ENCODE measurements at places on chromosomes 5 and 9. TPM values are rescaled to one million over a fixed set of nuclear protein-coding genes. Genes with fewer than 3 reads are reported as not detected.

Gene OBP2B
- not detected for total RNA-seq

Gene SLCO4C1
- 0.45 TPM for total RNA-seq

Gene HBEGF
- total RNA-seq, result 5.4 TPM

- ATAC-seq, result no peak
Measured at GRCh38 chr9:120694559-120694958, 19.7 kb downstream of the MEGF9 start.

DNA sequence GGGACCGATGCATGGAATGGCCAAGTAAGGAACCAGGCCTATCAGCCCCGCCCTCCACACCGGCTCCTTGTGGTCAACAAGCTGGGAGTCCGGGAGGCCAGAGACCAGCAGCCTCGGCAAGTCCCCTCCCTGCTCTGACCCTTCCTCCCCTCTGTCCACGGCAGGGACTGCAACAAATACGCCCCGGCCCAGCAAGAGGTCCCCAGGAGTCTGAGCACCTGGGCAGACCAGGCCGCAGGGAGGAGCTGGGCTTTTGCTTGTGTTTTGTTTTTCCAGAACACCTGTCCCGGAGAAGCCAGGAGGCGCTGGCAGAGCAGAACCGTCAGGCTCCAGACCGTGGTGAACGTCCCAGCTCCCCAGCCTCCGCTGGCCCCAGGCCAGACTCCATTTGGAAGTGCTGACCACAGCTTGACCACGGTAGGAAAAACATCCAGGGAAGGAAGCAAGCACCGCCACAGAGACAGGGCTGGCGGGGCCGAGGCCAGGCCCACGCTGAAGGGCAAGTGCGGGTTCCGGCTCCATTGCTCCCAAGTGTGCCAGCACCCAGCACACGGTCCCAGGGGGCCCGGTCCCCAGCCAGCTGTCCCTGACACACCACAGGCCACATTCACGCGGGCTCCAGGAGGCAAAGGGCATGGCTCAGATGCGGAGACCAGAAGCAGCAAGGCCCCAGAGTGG, 56.7 kb downstream of the VAV2 start:
- no peak for ATAC-seq

- ATAC-seq, result no peak
Measured at GRCh38 chr9:113793558-113793957, 82.6 kb upstream of the ZNF618 start.

DNA sequence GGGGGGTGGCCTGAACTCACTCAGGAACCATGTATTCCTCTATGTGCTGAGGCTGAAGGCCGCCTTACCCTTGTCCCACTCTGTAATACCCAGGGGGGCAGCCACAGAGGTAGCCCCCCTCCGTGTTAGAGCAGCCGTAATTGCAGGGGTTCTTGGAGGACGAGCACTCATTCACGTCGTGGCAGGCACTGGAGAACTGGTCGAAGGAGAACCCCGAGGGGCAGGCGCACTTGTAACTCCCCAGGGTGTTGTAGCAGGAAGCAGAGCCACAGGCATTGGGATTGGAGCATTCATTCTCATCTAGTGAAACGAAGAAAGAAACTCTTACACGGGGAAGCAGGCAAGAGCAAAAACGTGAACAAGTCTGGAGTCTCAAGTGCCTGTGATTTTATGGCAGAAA, 179.8 kb downstream of the SLC12A2 start:
- ATAC-seq, result no peak

DNA sequence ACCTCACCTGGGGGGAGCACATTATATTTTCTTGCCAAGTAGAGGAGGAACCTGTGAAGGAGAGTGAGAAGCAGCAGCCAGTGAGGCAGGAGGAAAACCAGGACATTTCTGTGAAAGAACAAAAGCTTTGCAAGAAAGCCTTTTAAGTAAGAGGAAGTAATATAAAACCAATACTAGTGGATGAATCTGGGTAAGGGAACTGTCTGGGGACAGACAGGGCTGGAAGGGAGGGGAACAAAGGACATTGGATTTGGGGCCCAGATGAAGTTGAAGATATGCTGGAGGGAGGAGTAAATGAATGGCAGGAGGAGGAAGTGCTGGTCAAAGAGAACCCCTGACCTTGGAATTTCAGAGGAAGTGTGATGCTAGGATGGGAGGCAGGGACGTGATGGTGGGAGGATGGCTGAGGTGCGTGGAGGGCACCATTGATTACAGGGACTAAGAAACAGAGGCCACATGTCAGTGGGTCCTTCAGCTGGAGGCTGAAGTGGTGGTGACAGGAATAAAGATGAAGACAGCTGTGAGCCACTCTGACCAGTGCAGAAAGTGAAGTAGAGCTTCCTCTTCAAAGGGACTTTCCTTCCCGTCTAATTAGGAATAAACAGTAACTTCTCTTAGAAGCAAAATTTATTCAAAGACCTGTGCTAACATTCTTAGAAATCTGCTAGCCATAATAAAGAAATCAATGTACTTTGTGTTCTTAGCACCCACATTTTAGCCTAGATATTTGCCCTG, 43.5 kb upstream of the FABP6 start:
- no peak for ATAC-seq

GRCh38 chr5:179870403-179870903, 11.8 kb upstream of the MRNIP start:
- ATAC-seq, result peak; percentile 40

Gene SLC46A2
- 0.14 TPM for total RNA-seq

DNA sequence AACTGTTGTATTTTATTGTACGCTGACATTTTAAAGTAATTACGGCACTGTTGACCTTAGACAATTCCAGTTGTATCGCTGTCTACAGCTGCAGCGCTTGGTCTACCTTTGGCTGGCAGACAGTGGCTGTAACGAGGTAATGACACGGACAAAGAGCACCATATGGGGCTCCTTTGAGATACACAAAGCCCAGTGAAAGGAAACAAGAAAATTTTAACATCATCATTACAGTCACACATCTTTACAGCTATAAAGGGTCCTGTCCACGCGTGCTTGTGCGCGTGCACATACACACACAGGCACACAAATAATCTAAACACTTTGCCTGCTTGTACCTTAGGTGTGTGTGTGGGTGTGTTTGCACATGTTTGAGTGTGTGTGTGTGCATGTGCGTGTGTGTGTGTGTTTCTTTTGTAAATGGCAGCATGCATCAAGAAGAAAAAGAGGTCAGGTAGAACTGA, 946.0 kb downstream of the NR2F1-AS1 start:
- ATAC-seq, result peak; percentile 94

DNA sequence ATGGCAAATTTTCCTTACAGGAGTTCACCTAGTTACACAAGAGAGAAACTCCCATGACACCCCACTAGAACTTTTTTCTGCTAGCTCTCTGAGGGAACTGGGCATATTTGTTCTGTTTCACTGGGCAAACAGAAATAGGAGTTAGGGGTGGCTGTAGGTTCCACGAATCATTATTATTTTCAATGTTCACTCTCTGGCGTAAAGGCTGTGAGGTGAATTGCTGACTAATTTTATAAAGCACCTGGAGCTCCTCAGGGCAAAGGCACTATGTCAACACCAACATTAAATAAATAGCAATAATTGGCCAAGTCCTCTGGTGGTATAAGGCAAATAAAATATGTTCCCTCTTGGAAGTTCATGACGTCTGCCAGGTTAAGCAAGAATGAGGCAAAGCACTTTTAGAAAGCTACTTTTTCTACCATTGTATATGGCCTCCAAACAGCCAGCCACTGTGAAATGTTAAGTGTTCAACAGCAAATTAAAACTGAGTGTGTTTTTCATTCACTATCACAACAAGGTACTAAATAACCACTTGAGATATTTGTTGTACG, 344.6 kb downstream of the PDE4D start:
- no peak for ATAC-seq

Gene PLAC8L1
- 0.38 TPM for total RNA-seq

DNA sequence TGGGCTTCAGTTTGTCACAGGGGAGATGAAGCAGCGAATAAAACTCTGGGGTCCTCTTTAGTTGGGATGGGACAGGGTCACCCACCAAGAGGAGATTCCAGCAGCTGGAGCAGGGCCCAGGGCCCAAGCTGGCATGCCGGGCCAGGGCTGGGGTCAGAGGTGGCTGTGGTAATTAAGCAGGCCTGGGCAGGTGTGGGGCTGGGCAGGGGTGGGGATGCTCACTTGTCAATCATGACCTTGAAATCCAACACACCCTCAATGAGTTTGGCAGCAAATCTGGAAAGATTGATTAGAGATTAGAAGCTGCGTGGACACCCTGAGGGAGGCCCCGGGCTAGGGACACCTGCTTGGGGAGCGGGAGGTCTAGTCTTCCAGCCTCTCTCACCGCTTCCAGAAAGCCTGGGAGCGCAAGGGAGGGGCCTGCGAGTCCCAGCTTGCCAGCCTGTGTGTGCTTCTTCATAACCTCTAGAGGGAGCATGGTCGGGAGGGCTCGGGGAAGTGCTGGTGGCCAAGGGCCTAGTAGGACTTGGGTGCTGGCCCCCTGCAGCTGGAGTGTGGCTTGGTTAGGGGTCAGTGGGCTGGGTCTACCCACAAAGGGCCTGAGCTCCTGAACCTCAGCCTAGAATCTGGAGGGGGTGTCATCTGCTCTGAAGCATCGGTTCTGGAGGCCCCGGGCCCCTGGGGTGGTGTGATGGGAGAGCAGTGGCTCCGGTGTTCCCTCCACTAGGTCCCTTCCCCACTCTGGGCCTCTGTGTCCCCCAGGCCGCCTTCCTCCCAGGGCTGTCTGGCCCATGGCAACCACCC, 7.6 kb downstream of the CRAT start:
- peak; percentile 21 for ATAC-seq

GRCh38 chr9:121439711-121440664, 59.7 kb downstream of the GGTA1 start:
- peak; percentile 86 for ATAC-seq

Gene HAUS6
- 9.5 TPM for total RNA-seq

DNA sequence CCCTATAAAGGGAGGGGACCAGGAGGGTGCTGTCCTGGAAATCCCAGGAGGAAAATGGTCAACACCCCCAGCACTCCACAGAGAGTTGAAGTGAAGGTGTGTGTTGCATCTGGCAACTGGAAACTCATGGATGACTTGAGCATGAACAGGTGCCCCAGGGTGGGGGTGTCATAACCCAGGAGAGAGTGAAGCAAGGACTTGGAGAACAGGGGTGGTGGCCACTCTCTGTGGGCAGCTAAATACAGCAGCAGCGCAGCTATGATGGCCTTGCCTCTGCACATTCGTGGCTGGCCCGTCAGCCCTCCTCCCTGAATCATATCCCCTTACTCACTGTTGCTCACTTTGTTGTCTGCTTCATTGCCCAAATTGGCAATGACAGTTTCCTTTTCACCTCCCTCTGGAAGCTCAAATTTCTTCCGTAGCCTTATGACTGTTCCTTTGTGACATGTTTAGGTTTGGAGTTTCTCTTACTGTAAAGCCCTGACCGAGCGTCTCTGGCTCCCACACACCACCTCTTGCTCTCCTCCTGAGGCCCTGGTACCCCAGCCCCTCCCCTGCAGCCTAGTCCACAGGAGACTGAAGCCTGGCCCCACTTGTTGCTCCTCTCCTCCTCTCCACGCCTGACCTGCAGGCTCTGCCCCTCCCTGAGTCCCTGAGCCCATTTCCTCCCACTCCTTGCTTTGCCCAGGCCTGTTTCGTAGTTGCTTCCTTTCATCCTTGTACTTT, 185.8 kb downstream of the CD180 start:
- ATAC-seq, result no peak

DNA sequence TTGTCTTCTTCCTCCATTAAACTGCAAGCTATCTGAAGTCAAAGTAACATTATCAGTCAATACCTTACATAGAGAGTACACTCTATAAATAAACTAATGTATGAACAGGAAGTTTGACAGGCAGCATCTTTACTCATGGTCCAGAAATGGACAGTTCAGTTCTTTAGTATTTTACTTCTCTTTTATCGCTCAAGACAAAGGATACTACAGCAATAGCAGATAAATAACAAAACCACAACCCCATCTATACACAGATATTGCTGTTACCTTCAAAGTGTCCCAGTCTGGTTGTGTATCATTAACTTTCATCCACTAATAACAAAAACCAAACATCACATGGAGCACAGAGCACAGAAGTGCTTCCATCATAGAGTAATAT, 46.4 kb downstream of the SEMA5A start:
- no peak for ATAC-seq

GRCh38 chr5:156201788-156202403, 125.1 kb upstream of the SGCD start:
- peak; percentile 56 for ATAC-seq

Gene ZNF300
- total RNA-seq, result 10.4 TPM
